Activated naive CD8-positive, alpha-beta T cell treated with anti-CD3 and anti-CD28 coated beads, Interleukin-2, amount 10 ng/mL, durations not matched to agents 7 days and 5 days (primary cell): ENCODE measurements at places on chromosomes 16 and 17. TPM values are rescaled to one million over a fixed set of nuclear protein-coding genes. Genes with fewer than 3 reads are reported as not detected.

Gene PSME3IP1
- 134 TPM for total RNA-seq

Gene SKAP1
- 98.8 TPM for total RNA-seq

Gene TMEM98
- total RNA-seq, result not detected

Gene SHISA9
- total RNA-seq, result not detected

Gene ZNF768
- 7.4 TPM for total RNA-seq

Gene ALDH3A2
- 29.1 TPM for total RNA-seq

Gene GALR2
- not detected for total RNA-seq

Gene TBKBP1
- total RNA-seq, result 8.9 TPM

Gene SLC9A5
- total RNA-seq, result 4.5 TPM

Gene CFAP119
- 4.4 TPM for total RNA-seq

Gene METRN
- total RNA-seq, result 10.0 TPM

Gene KRT25
- total RNA-seq, result not detected

Gene NACA2
- not detected for total RNA-seq

Gene KRT31
- total RNA-seq, result not detected

Gene CHAD
- total RNA-seq, result not detected

Gene PPL
- total RNA-seq, result not detected
